ENCODE measurements at places on chromosomes 6 and 20.

GRCh38 chr6:122372647-122373046, 26.8 kb upstream of the HSF2 start:
- DNase-seq, result no peak

DNA sequence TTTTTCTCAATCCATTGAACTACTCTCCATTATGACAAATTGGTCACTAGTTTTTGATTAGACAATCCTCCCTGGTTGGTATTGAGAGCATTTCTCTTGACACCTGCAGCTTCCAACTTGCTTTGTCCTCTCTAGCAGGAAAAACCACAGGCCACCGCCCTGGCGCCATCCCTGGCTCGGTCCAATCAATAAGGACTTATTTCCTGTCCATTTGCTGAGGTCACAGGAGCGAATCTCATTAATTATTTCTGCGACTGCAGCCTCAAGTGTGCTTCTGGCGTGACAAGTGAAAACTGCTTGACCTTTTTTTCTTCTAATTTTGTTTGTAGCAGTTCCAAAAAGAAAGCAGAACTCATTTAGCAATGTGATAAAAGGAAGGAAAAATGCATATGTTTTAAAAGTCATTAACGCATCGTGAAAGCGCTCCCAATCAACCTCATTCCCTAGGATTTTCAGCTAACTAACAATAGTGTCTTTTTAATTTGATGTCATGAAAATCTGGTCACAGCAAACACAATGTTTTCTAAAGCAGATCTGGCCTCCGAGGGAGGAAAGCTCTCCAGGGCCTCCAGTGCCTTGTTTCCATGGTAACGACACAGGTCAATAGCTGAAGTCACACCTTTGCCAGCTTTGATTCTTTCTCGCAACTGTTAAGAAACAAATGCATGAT, 39.0 kb upstream of the BEND3 start:
- DNase-seq, result no peak

DNA sequence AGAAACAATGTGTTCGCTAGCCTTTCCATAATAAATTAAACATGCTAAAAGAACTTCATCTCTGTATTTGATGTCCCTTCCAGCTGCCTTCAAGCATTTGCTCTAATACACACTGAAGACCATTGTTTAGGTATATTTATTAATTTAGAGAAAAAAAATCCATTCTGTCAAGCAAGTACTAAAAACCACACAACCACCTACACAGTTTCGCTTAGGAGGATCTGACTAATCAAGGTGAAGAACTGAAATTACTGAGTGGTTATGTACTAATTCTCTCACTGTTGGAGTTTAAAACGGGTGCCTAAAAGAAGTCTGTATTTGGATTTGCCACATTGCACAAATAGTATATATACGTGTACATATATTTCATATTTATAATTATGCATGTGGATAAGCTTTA, 58.9 kb downstream of the GMDS start:
- no peak for DNase-seq

- DNase-seq, result no peak
Measured at GRCh38 chr6:84061613-84062398, 28.2 kb downstream of the MRAP2 start.

DNA sequence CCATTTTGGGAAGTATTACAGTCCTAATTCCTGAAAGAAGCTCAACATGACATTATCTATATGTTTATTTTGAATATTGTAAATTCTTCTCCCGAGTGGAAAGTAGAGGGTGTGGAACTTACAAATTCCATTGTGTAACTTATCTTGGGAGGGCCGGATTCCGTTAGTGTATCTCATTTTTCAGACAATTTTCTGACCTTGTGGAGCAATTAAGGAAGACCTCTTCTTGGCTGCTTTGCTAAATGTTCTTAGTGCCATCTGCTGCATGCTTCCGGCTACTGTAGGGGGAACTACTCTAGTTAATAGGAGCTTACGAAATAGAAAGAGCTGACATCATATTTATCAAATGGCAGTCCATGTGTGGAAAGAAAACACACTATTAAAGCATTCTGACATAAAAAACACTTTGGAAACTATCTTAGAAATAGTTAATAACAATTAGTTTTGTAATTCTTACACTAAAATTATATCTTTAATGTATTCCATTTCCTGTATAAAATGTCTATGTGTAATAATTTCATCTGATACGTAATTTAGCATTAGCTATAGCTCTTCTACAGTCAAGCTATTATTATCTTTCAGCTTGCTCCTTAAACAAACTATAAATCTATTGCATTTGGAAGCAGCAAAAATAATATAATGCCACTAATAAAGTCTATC, 41.5 kb upstream of the KCNQ5 start:
- DNase-seq, result no peak

Measured in activated T-helper 1 cell treated with anti-CD3 and anti-CD28 coated beads, Interleukin-2, amount 50 U/mL, for 16 hours (primary cell).